Astrocyte (in vitro differentiated cells and primary cell): ENCODE measurements at places on chromosomes 16 and 17.
A peak's percentile ranks its signal among the peaks of the same experiment; 100 is the strongest.

DNA sequence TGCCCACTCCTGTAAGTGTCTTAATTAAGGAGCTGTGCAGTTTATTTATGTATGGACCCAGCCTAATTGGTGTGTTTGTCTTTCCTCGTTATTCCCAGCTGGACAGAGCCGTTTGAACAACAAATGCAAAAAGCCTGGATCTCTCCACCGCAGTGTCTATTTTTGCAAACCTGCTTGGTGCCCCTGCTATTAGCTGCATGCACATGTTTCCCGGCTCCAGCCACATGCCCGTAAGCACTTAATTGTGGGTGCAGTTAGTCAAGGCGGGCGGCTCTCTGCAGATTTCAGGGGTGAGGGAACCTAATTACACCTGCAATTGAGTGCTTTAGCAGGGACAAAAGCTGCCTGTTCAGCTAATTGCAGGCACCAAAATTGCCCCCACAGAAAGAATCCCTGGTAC lies 74.0 kb upstream of the GSE1 start:
- no peak for DNase-seq

GRCh38 chr17:39393736-39394135 lies 7.7 kb downstream of the FBXL20 start:
- peak; percentile 12 for DNase-seq

DNA sequence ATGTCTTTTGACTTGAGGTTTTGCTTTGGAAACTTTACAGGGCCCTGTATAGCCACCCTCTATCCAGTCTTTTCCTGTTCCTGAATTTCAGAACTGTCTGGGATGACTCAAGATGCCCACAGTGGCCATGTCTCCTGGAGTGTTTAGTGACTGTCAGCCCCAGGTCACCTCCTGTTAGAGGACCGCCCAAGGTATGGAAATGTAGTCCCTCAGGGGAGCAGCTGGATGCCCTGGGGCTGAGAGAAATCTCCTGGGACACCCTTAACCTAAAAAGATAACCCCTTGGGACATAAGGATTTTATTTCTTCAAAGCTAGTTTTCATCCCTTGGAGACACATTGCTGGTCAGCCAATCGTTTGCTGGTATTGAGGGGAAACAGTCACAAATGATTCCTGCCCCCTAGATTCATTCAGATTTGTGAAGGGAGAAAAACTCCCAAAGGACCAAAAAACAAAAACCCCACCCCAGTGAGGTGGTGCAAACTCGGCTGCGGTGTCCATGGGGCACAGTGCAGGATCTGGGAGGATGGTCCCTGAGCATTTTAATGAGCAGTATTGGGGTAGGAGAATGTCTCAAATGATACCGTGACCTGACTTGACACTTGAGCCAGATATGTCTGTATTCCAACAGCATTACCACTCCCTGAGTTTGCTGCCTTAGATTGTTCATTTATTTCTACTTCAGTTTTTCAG lies 1.7 kb downstream of the ZNF267 start:
- peak; percentile 59 for DNase-seq

- DNase-seq: no peak
Measured at GRCh38 chr16:69892378-69892777, 58.8 kb upstream of the CLEC18A start.

DNA sequence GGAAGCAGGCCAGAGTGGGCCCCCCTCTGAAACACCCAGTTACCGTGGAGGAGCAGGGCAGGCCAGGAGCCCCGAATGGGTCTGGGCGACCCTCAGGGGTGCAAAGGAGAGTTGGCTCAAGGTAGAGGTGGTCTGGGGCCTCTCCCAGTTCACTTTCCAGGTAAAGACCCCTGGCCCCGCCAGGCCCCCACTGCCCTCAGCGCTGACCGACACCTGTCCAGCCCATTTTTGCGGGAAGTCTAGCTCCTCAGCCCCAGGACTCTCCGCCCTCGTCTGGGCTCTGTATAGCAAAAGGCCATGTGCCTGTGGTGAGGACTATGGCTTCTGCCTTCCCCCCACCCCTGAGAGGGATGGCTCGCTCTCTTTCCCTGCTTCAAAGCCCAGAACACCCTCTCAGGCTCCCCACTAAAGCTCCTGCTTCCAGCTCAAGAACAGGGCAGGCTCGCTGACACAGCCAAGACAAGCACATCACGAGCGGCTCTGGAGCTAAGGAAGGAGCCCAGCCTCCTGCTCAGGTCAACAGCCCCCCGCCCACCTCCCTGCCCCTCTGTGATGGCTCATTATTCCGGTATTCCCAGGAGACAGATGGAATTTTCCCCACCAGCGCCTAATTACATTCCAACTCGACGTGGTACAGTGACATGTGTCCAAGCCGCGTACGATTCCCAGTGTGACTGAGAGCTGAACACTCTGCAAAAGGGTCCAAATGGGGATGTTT lies 59.4 kb downstream of the RTN4RL1 start:
- peak; percentile 32 for DNase-seq

DNA sequence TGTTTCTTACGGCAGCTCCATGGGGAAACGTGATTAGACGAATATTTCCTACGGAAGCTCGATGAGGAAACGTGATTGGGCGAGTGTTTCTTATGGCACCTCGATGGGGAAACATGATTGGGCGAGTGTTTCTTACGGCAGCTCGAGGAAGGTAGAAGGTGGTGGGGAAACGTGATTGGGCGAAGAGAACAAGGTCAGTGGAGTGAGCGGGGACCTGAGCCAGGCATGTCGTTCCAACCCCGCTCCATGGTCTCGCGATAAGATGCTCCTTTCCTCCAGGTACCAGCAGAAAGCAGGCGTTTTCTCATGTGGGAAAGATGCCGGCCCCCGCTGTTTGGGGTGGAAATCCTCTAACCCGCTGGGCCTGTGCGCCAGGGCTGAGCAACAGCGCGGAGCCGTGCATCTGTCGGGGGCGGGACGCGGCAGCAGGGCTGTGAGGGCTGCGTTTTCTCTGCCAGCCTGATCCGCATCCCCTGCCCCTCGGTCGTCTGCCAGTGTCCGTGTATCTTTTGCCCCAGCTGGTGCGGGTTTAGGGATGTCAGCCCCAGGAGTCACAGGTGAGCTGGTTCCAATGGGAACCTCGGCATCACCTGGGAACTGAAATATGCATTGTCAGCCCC lies 25.6 kb upstream of the DOC2B start:
- no peak for DNase-seq
